T-helper 22 cell (primary cell): ENCODE measurements at places on chromosomes 11 and 22.

- DNase-seq = no peak
Measured at GRCh38 chr11:78489184-78489583, 71.6 kb upstream of the GAB2 start.

DNA sequence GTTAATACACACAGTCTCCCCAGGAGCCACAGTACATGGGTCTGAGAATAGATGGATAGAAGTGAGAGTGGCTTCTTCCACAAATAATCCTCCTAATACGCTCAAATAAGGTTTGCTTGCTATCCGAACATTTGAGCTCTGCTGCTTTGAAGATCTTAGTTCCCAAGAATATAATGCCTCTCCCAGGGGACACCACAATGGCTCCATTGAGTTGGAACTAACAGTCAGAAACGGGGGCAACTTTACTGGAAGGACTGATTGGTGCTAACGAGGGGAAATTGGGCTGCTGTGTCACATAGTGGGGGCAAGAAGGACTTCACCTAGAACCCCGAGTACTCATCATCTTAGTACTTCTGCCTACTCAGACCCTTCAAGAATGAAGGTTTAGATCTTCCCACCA lies 66.2 kb downstream of the IGLL5 start:
- no peak for DNase-seq

- no peak for DNase-seq
Measured at GRCh38 chr11:69094111-69094914, 45.6 kb downstream of the TPCN2 start.

DNA sequence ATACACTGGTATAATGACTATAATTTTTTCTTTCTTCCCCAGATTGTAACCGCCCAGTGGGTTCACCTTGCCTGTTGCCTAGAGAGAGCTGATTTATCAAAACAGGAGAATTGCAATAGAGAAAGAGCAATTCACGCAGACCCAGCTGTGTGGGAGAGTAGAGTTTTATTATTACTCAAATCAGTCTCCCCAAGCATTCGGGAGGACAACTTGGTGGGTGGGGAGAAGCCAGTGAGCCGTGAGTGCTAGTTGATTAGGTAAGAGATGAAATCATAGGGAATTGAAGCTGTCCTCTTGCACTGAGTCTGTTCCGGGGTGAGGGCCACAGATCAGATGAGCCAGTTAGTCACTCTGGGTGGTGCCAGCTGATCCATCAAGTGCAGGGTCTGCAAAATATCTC lies 73.2 kb downstream of the SLC35F2 start:
- DNase-seq = no peak

DNA sequence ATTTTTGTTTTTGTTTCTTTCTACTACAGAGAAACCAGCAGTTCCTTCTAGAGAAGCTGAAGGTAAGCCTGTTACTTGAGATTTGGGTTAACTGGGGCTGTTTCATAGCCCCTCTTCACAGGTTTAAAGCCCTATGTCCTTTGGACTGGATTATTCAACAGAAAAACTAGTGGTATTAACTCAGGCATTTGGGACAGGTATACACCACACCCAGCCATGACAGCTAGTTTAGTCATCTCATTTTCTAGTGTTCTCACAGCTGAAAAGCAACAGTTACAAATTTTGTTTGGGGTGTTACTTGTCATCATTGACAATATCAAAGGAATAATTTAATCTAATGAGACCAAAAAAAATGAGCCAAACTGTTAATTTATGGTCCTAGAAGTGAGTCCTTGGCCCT lies 14.0 kb downstream of the LAYN start:
- DNase-seq = no peak

DNA sequence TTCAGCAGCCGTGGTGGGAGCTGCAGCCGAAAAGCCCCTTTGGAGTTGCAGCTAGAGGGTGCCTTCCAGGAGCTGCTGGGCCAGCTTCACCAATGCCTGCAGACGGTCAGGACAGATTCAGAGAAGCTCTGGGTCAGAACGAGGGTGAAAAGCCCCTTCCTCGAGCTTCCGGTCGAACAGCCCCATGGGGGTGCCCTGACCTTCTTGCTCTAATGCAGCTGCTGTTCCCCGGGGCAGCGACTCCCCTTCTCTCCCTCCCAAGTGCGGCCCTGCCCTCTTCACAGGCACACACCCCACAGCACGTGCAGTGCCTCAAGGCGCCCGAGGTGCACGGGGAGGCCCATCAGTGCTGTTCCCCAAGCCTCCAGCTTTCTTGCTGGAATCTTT lies 9.6 kb upstream of the IFITM3 start:
- no peak for DNase-seq

DNA sequence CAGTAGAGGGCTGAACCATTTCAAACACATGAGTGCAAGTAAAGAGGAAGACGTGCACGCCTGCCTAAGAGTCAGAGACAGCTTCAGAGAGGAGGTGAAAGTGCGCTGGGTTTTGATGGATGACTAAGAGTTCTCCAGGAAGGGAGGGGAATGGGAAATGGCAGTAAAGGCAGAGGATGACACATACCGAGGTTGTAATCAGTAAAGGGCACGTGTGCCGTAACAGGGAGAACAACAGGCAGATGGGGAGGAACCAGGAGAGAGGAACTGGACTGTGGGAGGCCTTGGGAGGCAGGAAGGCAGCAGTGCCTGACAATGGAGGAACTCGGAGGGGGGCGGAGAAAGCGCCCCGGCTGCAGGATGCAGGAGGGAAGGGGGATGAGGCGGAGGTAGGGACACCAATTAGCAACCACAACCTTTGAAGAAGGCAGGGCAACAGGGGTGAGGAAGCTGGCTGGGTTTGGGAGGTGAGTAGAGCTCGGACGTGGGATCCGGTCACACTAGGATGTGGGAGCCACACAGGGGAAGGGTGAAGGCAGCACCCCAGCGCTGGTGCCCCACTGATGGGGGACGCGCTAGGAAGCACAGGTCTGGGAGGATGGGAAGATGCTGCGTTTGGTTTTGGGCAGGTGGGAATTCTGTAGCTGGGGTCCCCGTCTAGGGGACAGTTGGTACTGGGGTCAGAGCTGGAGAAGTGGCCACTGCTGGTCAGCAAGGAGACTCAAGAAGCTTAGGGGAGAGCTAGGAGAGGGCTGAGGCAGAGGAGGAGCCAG lies 67.4 kb downstream of the SCUBE1 start:
- no peak for DNase-seq

DNA sequence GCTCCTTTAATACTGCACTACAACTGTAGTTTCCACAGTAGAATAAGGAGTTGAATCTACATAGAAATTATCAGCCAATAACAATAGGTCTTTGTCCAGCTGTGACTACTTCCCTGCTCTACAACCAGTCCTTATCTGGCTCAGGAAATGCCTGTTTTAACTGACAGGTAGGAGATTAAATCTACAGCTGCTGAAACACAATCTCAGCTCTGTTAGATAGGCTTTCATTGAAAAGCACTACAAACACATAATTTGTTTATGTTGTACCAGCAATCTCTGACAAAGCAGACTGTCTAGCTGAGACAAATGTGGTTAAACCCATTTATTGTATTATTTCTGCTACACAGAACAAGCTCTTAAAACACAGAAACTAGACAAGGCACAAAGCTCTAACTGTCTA lies 230.0 kb downstream of the SOX6 start:
- DNase-seq = no peak

GRCh38 chr11:45089251-45089650 lies 57.2 kb upstream of the PRDM11 start:
- DNase-seq = no peak

DNA sequence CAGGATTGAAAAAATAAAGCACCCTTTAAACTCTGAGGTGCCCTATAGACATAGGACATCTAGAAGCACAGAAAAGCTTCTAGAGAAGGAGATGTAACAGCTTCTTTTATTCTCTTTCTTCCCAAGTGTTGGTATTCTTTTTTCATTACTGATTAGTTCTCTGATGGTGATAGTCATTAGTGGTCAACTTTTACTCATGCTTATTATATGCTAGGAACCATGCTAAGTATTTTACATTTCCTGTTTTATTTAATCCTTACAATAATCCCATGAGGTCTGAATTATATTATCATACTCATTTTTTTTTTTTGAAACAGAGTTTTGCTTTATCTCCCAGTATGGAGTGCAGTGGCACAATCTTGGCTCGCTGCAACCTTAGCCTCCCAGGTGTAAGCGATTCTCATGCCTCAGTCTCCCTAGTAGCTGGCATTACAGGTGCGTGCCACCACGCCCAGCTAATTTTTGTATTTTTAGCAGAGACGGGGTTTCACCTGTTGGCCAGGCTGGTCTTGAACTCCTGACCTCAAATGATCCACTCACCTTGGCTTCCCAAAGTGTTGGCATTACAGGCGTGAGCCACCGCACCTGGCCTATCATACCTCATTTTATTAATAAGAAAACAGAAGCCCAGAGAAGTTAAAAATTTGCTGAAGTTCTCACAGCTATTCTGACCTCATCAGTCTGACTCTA lies 3.0 kb downstream of the C11orf52 start:
- no peak for DNase-seq

DNA sequence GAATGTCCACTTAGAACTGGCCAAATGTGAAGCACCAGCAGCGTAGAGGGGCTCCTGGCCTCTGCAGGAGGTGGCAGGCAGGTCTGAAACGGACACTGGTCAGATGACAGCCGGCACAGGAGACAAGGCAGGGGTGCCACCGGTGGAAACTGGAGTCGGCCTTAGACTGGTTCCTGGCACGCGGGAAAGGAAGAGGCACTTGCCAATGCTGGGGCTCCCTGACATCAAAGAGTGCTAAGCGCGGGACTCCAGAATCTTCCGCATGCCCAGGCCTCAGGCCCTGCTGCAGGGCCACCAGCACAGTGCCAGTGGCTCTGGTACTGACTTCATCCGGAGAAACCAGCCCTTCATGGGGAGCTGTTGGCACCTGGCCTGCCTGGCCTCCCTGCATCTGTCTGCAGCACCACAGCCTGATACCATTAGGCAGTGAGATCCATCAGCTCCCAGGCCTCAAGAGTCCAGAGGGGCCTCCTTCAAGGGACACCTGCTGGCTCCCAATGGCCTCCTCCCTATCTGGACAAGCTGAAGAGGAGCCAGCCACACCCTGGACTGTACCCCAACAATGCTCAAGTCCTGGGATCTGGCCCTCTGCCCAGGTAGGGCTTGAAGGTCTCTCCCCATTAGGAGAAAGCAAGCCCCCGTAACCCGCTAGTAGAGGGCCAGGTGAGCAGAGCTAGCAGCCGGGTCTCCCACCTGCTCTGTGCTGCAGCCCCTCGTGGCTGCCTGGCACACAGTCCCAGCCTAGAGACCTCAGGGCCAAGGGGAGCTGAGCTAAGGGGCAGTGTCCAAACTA lies 29.7 kb upstream of the GNB1L start:
- DNase-seq = no peak

DNA sequence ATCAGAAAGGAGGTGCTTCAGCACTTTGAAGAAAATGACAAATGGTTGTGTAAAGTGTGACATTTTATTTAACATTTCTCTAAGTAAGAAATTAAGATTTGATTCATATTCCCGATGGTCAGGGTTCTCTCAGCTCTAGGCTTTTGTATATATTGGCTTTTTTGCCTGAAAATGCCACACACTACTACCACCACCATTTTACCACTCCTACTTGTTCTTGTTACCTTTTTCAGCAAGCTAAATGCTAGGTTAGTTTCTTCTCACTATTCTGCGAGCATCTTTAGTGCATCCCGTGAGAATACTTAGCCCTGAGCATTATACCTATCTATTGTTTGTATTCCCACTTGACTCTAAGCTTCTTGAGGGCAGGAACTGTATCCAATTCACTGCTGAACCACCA lies 177.6 kb upstream of the MTNR1B start:
- no peak for DNase-seq

DNA sequence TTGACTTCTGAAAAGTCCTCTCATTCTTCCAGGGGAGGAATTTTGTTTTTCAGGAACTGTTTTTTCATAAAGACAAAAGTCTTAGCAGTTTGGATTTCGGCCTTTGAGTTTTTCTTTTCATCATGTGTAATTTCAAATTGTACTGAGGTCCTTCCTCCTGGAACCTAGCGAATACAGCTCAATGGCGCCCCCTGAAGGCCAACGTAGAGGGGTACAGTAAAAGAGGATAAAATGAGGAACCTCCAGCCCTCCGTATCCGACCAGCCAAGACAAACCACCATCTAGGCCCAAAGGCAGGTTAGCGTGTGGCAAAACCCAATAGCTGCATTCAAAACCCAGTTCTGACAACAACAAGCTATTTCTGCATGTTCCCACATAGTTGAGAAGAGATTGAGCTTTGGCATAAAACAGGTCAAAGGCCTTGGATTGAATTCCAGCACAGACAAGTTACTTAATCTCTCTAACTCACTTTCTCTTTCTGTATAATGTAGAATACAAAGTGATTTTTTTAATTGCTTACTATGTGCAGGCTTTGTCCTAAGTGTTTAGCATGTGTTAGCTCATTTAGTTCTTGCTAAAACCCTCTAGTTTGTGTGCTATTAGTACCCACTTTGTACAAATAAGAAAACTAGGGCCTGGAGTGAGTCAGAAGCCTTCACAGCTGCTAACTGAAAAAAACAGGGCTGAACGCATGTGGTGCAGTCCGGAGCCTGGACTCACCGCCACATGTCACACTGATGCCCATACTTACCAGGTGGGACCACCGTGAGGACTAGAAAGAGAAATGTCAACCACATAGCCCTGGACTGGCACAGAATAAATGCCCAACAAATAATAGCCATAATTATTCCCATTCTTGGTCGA lies 43.2 kb upstream of the ETS1 start:
- DNase-seq = peak; percentile 63

- no peak for DNase-seq
Measured at GRCh38 chr11:33709466-33709865, 8.8 kb upstream of the C11orf91 start.

GRCh38 chr11:43399983-43400630 lies 41.4 kb downstream of the TTC17 start:
- DNase-seq = no peak

GRCh38 chr22:47309476-47309875 lies 547.0 kb downstream of the TBC1D22A start:
- no peak for DNase-seq

DNA sequence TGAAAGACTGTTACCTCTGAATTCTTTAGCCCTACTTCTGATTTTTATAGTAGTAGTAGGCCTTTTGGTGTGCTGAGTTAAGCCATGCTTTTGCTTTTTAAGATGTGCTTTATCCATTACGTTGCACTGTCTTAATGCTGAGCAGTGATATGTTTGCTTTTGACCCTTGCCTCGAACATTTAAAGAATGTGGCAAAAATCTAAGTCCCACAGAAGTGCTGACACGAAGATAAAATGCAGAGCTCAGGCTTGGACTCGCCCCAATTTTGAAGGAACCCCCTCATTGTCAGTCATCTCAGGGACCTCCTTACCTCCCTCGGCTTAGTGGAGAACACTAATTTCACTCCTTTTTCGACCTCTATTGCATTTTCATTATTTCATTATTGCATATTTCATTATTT lies 272.9 kb downstream of the DDX10 start:
- no peak for DNase-seq

GRCh38 chr22:36546092-36546804 lies 17.3 kb upstream of the EIF3D start:
- no peak for DNase-seq

DNA sequence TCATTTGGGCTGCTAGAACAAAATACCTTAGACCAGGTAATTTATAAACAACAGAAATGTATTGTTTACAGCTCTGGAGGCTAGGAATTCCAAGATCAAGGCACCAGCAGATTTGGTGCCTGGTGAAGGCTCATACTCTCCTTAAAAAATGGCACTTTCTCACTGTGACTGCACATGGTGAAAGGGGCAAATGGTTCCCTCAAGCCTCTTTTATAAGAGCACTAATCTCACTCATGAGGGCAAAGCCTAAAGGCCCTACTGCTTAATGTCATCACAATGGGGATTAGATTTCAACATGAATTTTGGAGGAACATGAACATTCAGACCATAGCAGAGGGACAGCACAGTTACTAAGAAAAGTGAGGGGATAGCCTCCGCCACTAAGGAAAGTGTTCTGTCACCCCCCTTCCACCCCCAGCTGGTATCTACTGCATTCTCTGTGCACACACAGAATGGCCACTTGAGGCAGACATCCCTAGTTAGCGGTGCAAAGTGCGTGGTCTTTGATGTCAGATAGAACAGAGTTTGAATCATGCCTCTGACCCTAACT lies 47.2 kb upstream of the CEP295 start:
- no peak for DNase-seq
